Esophagus muscularis mucosa (tissue), 4 donors: ENCODE measurements at places on chromosomes 12 and 14.

DNA sequence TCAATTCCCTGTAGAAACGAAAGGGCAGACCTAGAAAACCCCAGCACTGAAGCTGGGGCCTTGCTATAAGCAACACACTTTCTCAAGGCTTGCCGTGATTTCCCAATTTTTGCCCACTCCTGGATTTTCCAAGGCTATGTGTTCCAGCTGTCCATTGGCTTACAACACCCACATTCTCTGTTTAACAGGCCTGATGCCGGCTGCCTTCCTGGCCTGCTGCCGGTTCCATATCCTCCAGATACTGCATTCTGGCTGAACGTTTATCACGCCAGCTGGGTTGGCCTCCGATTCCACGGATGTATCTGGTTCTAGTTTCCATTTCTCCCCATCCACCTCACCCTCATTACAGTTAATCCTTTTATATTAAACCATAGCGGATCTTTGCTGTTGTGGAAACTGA lies 2.0 kb upstream of the PCNX1 start:
- no peak for DNase-seq

DNA sequence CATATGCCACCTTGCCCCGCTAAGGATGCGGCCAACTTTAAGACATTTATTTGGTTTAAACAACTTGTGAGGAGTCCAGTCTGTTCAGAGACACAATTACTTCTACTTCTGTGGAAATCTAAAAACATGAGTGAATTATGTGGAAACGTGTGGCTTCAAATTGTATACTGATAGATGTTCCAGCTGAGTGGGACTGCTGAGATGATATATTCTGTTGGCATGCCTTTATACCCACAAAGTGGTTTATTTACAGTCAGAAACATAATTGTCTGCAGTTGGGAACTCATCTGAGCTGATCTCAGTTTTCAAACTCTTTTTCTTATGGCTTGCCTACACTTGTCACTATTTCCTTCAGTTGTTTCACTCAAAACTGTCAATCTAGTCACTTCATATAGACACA lies 67.8 kb downstream of the FLRT2 start:
- no peak for DNase-seq

DNA sequence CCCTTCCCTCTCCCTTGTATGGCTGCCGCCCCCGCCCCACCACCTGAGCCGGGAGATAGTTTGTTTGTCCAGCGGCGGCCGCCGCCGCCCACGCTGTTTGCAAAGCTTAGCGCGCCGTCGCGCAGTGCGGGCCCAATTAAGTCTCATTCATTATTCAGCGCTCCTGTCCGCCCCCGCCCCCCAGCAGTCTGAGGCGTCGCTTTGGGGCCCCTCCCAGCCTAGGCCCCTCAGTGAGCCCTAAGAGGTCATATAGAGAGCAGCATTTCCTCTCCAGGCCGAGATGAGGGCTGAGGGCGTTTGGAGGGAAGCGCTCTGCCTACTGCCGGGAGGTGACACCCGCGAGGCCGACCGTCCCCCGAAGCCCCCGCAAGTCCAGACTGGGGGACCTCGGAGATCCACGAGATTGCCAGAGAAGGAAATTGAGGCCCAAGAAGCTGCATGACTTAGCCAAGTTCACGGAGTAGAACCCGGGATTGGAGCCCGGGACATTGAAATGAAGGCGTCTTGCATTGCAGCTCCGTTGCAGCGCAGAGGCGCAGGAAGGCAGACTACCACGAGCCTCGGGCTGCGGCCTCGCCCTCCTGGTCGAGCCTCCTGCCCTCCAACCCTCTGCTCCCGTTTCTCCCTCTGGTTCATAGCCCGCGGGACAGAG lies at the start of gene DNAJC22:
DNAJC22 (plus strand) TSS at position 230 of the 652 bp plus-strand sequence. CDS start 1,985 bp downstream, outside the sequence.
- no peak for DNase-seq

DNA sequence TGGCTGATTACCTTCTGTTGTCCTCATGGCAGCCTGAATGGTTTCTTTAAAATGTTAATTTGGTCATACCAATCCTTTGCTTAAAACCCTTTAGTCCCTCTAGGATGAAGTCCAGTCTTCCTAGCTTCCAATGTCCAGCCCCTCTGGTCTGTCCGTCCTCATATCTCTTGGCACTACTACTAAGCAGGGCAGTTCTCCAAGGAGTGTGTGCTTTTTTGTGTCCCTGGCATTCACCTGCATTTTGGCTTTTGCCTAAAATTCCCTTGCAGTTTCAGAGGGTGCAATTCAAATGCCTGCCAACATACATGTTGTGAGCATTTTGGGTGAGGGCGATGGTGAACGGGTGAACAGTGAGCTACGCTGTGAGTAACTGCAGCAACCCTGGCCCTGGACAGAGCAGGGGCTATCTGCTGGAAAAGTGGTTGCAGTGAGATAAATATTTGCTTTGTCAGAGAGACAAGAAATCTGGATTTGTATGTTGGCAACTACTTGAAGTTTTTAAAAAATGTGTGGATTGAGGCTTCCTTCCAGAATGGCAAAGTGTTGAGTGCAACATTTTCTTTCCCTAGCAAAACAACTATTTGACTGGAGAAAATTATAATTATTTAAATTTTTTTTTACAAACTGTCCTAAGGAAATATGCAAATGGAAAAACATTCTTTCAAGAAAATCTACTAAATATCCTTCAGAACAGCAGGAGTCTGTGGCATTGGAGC lies 14.6 kb downstream of the GALNT8 start:
- no peak for DNase-seq

DNA sequence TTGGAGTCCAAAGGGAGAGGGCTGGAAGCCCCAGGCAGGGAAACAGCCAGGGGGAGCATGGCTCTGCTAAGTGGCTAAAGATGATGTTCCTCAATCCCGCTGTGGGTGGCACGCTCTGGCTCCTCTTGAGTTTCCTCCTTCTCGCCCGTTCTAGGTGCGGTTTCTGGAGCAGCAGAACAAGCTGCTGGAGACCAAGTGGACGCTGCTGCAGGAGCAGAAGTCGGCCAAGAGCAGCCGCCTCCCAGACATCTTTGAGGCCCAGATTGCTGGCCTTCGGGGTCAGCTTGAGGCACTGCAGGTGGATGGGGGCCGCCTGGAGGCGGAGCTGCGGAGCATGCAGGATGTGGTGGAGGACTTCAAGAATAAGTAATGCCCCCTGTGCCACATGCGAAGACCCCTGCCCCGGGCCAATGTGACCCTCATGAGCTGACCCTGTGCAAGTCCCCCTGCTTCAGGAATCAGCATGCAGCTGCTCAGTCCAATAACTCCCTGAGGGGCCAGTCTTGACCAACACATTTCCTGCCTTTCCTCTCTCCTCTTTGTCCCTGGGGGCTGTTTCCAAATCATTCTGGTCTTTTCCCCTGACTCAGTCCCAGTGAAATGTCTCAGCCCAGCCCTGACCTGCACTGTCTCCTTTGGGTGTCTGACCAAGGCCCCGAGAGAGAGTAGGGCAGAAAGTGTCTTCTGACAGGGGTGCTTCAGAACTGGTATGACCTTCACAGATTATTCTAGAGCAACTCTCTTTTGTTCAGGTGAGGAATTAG lies 2.1 kb downstream of the KRT7 start:
- no peak for DNase-seq
